ENCODE measurements at places on chromosomes 16 and 17.

GRCh38 chr17:4440690-4441686 lies 7.2 kb downstream of the SPNS3 start:
- DNase-seq = no peak

GRCh38 chr17:80104956-80105375 lies 3.6 kb downstream of the GAA start:
- no peak for DNase-seq

DNA sequence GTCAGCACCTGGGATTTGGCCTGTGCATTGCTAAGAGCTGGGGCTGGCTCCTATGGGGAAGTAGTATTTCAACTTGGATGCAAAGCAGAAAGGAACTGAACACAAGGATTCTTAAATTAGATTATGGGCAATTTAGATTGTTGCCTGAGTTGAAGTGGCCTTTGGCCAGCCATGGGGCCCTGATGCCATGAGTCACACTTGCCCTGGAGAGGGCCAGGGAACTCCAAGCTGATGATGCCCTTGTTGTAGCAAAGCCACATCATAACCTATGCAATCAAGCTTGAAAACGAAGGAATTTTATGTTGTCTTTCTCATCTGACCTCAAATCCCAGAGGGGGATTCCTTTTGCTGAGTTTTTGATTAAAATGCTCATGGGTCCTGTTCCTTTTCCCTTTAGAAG lies 3.9 kb upstream of the SPATA32 start:
- DNase-seq = no peak

GRCh38 chr16:87691686-87692079 lies 74.1 kb downstream of the KLHDC4 start:
- DNase-seq = no peak

GRCh38 chr16:86662195-86662594 lies 83.8 kb downstream of the FOXL1 start:
- DNase-seq = no peak

Measured in hematopoietic multipotent progenitor cell treated with erythropoietin and hydrocortisone succinate and interleukin-3 and kit ligand, for 17 days (in vitro differentiated cells).